ENCODE measurements at places on chromosomes 5 and 9.

DNA sequence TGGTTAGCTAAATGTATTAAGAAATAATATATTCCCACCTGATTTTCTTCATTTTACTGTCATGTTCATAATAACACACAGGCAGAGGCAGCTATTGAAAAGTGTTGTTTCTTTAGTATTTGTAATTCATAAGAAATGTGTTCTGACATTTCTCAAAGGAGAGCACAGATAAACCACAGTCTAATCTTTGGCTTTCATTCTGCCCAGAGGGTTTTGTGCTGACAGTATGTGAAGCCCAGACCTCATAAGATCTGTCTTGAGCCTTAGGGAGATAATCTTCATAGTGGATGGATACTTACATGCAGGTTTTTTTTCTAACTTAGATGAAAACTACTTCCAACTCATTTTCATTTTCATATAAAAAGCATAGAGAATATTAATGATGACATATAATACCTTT lies 206.1 kb downstream of the CHSY3 start:
- DNase-seq, result no peak

DNA sequence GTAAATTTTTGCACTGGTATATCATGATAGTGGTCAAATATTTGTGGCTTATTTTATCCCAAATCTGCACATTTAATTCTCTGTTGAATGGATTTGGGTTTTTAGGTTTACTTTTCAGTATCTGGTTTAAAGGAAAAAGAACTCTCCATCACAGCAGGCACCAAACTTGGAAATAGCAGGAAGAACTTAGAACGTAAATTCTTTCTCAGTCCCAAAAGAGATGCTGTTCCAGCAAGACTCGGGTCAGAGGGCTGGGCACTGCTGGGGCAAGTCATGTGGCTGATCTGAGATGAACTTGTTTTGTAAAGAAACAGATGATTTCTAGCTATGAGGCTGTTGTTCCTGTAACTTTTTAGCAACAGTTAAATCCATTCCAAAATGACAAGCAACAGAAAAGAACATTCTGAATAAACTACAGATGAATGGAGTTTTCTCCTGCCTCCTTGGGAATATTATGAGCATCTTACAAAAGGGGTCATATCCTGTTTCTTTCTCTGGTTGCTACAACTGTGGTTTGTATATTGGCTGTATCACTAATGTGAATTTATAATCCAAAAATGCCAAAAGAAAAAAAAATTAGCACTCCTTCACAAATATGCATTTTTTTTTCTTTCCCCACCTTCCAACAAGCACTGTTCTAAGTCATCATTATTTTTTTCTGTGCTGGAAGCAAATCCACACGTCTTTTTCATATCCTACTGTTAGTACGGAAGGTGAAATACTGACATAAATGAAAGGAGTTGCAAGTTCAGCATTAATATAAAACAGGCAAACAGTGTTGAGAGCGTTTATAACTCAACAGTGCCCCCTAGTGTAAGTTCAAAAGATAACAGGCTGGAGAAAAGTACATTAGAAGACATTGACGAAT lies 31.1 kb downstream of the OR2K2 start:
- DNase-seq, result no peak

DNA sequence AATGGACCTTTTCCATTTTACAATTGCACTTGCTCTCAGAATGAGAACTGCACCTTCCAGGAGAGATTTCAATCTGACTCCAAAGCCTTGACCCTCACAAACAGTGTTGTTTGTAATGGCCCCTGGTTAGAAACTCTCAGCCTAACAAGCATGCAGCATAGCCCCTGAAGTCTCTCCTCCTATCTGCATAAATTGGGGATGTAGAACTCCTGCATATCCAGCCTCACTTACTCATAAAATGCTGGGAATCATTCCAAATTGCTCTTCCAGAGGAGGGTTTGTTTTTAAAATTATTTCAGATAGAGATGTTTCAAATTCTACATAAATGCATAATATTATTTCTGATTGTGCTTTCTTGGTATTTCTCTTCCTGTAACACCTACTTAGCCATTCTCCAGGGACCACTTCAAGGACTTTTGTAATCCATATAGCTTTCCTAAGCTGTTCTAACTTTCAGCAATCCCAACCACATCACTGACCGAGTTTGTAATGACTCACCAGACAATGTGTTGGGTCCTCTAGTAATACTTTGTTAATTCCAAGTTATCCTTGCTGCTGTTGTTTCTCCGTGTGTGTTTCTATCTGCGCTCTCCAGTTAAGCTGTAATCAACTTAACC lies 143.8 kb upstream of the CCDC152 start:
- DNase-seq, result no peak

GRCh38 chr5:112933651-112934365 lies 11.8 kb upstream of the REEP5 start:
- no peak for DNase-seq

- no peak for DNase-seq
Measured at GRCh38 chr5:72412283-72413055, 92.3 kb downstream of the PTCD2 start.

DNA sequence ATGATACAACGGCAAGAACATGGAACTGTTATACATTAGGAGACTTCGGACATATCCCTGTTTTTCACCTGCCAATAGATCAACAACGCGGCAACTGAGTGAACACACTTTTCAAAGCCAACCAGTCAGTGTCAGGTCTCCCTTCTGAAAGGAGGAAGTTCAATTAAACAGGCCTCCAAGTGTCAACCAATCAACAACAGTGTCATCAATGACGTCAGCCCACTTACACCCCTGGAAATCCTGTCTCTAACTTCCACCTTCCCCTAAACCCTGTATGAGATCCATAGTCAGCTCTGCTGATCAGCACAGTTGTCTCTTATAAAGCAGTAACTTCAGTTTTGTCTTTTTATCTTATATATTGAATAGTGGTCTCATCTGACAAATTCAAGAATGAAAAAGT lies 36.6 kb downstream of the DMRT3 start:
- DNase-seq, result no peak

GRCh38 chr9:121783521-121784507 lies 132.4 kb downstream of the DAB2IP start:
- DNase-seq, result no peak

- DNase-seq, result no peak
Measured at GRCh38 chr9:2158111-2158610, 143.0 kb downstream of the SMARCA2 start.

DNA sequence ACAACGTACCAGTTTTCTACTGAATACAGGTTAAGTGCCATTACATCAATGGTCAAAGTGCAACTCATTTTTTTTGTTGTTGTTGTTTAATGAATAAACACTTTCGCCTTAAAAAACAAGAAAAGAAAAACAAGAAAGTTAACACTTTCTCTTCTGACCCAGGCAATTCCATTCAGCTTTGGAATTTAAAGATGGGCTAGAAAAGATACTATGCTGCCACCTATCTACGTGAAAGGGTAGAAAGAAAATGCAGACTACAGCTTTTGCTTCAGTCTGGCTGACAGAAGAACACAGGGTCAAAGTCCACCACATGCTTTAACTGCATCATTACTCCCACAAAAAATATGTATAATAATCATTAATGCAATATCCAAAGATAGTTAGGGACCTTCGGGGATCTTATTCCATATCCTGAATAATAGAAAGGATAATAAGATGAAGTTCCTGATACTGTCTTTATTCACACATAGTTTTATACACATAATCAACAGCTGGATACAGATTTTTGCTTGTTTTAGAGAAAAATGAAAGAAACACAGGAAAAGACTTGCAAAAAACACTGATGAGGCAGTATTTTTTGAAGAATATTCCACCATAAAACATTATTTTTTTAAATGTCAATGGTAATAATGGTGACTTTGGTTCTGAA lies 40.4 kb downstream of the ZDHHC21 start:
- DNase-seq, result no peak

GRCh38 chr5:151671950-151672349 lies 14.8 kb downstream of the SPARC start:
- no peak for DNase-seq

GRCh38 chr9:34636791-34637355 lies 714 bp downstream of the SIGMAR1 start:
- no peak for DNase-seq

DNA sequence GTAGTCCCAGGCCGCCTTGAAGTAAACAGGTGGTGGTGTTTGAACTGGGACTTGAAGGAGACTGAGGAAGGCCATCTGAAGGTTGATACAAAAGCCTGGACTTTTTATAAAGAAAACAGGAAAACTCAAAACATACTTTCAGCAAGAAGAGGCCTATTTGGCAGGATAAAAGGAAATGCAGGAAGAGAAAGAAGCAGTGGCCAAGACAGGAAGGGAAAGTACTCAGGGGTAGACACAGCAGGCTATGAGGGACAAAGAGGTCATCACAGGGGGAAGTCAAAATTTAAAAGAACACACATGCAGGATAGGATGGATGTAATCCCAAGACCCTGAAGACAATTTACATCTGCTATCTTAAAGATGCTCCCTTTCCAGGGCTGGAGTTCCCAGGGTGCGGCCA lies 13.0 kb downstream of the TLE1 start:
- no peak for DNase-seq

DNA sequence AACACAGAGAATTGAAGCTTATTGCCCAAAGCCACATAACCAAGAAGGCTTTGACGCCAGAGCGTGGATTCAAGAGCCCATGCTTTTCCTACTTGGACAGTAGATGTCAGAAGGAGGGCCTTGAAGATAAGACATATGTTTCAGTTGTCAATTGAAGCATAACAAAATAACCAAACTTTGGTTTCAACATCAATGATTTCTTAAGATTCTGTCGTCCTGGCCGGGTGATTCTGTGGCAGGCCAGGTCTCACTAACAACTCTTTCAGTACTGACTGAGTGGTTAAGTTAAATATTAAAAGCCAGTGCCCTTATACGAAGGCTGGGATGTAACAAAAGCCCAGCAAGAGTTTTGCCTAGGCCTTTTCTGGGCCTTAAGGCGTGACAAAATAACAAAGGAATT lies 94.0 kb downstream of the RCL1 start:
- DNase-seq, result no peak

- no peak for DNase-seq
Measured at GRCh38 chr9:69342769-69343168, 17.8 kb downstream of the ENTREP1 start.

DNA sequence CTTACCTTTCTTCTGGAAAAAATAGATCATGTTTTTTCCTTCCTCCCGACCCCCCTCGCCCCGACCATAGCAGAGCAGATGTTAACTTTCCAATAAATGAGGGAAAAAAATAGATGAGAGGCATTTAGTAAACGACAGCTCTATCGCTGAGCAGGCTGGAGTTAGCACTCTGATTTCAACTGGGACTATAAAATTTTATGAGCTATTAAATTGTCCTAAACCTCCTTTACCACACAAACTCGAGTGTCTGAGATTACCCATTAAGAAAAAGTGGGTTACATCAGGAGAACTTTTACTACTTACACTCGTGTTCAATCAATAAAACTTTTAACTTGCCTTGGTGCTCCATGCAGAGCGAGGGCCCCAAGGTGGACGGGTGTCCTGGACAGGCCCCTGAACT lies 59.8 kb upstream of the RNU6ATAC start:
- DNase-seq, result no peak

DNA sequence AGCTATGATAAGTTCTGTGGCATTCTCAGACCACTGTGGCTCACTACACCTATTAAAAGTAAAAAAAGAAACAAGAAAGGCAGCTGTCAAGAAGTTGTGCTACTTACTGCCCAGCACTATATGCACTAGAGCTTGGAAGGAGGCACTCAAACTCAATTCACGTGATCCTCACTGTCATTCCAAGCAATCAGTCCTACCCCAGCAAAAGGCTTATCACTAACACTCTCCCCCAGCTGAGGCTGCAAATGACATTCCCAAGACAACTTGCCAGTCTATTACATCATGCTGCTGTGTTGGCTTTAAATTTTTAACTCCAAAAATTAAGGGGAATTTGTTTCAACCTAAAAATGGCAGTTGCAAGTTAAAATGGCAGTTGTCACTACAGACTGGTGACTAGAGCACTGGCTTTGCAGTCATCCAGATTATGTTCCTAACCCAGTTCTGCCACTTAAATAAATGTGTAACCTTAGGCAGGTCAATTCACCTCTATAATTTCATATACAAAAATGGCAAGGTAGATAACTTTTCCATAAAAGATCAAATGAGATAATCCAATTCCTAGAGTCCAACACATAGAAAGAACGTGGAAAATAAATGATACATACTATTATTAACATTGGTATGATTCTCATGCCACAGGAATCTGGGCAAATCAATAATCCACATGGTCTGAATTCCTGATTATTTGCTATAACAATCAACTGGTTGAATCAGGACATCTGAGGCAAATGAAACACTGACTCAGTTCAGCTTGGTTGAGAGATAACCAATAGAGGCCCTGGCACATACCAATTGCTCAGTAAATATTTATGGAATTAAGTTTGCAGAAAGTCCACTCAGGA lies 52.4 kb downstream of the FBXW11 start:
- DNase-seq, result no peak

GRCh38 chr5:170297589-170298462 lies at the start of gene LCP2:
Gene LCP2 (minus strand): TSS chr5:170297777. CDS start chr5:170297611, 166 bp downstream.
- DNase-seq, result no peak

GRCh38 chr5:127564002-127564769 lies 46.7 kb downstream of the PRRC1 start:
- DNase-seq, result no peak

DNA sequence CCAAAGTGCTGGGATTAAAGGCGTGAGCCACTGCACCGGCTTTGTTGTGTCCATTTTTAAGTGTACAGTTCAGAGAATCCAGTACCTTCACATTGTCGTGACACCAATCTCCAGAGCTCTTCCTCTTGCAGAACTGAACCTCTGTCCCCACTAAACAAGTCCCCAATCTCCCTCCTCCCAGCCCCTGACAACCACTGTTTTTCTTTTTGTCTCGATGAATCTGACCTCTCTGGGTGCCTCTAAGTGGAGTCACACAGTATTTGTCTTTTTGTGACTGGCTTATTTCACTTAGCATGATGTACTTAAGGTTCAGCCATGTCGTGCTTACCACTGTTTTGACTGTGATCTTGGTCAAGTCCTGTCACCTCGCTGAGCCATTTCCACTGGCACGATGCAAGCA lies 1.6 kb downstream of the WDR38 start:
- DNase-seq, result no peak

GRCh38 chr5:115460472-115460871 lies 84.1 kb downstream of the FEM1C start:
- no peak for DNase-seq

DNA sequence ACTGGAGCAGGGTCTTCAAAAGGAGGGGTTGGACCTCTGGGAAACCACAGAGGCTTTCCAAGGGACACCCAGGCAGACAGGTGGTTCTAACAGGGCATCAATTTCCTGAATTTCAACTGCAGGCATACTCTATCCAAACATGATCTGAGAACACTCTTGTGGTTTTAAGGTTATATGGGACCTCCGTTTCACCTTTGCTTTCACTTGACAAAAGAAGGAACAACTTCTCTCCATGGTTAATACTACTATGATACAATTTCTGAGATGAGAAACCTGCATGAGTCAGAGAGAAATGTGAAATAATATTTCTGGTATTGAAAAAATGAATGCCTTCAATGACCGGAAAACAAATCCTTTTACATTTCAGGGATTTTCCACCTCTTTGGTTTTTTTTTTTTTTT lies 28.0 kb upstream of the ERAP1 start:
- DNase-seq, result no peak

DNA sequence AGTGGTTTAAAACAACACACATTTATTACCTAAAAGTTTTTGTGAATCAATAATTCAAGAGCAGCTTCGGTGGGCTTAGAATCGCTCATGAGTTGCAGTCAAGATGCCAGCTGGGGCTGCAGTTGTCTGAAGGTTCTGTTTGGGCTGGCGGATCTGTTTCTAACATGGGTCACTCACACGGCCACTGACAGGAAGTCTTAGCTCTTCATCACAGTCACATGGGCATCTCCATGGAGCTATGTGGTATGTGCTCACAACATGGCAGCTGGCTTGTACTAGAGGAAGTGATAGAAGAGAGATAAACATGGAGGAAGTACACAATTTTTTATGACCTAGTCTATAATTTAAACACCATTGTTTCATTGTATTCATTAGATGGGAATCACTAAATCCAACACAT lies 11.2 kb downstream of the KLHL9 start:
- DNase-seq, result no peak
